ENCODE measurements at places on chromosomes 5 and 9.
A peak's percentile ranks its signal among the peaks of the same experiment; 100 is the strongest.

- no peak for DNase-seq
Observed at GRCh38 chr5:39580702-39581453, 156.1 kb upstream of the DAB2 start.

DNA sequence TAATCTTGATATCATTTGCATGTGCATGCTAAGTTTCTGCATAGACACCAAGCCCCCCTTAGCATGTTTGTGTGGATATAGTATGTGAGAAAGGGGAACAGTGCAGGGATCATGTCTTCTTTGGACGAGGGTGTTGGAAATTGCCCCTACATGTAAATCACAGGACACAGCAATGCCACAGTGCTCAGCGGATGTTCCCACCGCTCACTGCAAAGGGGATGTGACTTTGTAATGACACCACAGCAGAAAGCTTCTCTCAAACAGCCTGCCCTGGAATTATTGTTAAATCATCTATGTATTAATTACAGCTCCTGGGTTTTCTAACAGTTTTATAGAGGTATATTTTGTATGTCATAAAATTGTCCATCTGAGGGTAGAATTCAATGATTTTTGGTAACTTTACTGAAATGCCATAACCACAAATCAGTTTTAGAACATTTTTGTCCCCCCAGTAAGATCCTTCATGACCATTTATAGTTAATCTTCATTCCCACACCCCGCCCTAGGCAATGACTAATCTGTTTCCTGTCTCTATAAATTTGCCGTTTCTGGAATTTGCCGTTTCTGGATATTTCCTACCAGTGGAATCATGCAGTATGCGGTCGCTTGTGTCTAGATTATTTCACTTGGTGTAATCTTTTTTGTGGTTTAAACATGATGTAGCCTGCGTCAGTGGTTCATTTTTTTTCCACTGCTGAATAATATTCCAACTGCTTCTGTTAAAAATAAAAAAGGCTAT, 648.5 kb upstream of the WWC1 start:
- no peak for DNase-seq

- DNase-seq = no peak
Observed at GRCh38 chr5:151016700-151017099, 3.7 kb upstream of the GPX3 start.

GRCh38 chr9:126534431-126535186, 79.1 kb upstream of the LMX1B start:
- DNase-seq = no peak

GRCh38 chr5:26666371-26666770, 372.0 kb downstream of the CDH9 start:
- DNase-seq = no peak

DNA sequence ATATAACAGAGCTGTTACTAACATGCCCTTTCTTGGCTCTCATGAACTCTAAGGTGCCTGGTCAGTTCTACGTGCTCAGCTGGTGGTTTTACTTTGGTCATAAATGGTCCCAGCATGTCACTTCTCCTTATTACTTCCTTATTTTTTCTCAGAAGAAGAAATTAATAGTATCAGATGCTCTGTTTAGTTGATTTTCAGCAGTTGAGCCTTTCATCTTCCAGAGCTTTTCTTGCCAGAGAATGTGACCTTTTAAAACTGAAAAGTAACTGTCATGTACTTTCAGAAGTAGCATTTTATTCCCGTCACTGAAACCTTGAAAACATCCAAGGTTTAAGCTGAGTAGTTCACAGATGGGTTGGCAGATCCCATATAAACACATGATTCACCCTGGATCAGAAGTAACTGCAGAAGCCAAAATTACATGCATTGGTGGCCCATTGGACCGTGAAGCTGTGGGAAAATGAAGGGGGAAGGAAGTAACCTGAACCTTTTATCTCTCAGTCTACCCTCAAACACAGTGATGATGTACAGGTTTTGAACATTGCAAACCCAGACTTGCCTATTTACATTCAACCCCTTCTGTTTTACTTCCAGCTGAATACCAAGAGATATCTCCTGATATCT, 50.5 kb downstream of the HACD4 start:
- DNase-seq = no peak

DNA sequence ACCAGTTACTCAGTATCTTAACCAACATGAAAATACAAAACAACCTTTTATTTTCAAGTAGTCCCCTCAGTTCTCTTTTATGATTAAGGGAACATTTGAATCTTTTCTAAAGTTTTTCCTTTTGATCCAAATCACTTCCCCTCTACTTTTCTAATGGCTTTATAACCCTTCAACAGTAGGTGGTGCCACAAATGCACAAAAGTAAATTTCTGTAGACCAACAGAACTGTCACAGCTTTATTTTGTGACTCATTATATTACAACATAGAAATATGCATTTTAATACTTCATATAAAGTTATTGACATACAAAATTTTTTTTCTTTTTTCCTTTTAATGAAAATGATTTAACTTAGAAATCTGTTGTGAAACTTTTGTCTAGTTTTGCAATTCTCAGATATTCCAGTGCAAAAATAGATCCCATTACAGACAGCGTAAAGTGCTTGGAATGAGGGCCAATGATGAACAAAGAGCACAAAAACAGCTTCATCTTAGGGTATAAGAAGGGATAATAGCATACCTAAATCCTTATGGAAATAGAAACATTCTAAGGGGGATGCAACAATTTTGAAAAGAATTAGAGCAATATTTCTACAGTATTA, 17.0 kb downstream of the NIPSNAP3B start:
- no peak for DNase-seq

DNA sequence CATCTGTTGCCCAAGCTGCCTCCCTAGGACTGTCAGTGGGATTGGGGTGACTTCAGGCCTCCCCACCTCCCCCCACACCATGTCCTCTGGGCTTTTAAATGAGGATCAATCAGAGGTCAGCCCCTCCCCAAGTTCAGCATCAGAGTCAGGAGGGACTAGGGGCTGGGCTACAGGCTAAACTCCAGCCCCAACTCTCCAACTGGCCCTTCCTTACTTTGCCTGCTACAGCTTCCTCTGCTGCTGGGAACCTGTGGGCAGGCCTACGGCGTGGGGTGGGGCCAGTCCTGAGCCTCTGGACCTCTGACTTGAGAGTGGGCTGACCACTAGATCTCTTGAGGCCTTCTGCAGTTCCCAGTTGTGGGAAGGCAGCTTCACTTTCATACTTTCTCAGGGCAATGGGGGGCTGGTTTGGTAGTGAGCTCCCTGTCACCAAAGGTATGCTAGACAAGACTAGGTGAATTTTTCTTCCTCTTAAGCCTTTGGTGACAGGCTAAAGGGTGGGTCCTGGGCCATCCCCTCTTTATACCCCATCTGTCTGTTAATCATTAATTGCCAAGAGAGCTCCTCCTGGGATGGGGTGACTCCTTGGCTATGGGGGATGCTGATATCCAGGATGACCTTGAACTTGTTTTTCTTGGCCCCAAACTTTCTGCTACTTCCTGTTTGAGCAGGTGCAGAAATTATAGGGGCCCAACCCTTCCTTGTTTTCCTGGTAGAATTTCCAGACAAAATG, 10.8 kb upstream of the DAB2IP start:
- no peak for DNase-seq

DNA sequence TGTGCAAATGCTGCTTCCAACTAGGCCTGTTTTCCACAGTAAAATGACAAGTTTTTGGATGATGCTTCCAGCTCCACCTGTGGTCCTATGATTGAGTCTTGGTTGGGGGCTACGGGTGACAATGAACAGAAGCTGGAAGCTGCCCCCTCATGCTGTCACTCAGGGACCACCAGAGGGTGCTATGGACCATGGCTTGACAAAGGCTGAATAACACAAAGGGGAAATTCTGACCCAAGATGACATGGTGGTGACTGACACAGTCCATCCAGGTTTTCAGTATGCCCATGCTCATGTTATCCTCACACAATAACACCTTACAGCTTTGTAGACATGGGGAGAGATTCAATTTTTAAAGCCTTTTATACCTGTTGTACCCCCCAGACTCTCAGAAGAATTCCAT, 23.9 kb upstream of the SAP30L start:
- DNase-seq = no peak

DNA sequence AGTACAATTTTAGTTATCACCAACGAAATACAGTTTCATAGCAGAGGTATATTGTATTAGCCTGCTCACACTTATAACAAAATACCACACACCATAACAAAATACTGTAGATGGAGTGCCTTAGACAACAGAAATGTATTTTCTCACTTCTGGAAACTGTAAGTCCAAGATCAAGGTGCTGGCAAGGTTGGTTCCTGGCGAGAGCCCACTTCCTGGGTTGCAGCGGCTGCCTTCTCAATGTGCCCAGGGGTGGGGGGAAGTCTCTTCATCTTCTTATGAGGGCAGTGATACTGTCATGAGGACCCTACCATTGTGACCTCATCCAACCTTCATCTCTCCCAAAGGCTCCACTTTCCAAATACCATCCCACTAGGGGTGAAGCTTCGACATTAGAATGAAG, 30.5 kb upstream of the GADD45G start:
- DNase-seq = no peak

GRCh38 chr5:53378590-53379247, 101.7 kb upstream of the FST start:
- DNase-seq = no peak

DNA sequence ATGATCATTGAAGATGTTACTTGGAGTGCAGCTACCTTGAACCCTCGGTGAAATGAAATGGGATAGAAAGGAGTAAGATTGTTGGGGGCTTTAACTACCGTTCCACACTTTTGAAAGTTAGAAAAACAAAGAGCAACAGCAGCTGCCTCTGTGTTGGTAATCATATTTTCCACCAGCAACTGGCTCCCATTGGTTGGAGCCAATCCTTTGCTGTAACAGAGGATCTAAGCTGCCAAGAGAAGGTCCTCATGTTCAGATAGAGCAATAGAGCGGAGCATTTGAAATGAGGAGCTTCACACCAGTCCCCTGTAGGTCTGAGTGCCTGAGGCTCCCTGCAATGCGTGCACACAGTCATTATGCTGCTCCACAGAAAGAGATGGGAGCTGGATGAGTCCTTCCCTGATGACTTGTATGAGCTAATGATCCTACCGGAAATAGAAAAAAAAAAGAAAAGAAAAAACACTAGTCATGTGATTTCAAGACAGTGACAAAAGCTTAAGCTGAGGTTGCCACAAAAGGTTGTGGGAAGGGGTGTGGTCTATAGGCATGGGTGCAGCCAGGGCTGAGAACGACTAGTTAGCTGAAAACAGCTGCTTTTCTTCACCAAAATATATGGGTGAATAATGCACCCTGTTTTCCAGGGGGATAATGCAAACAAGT, 300.7 kb downstream of the MLLT3 start:
- DNase-seq = no peak

DNA sequence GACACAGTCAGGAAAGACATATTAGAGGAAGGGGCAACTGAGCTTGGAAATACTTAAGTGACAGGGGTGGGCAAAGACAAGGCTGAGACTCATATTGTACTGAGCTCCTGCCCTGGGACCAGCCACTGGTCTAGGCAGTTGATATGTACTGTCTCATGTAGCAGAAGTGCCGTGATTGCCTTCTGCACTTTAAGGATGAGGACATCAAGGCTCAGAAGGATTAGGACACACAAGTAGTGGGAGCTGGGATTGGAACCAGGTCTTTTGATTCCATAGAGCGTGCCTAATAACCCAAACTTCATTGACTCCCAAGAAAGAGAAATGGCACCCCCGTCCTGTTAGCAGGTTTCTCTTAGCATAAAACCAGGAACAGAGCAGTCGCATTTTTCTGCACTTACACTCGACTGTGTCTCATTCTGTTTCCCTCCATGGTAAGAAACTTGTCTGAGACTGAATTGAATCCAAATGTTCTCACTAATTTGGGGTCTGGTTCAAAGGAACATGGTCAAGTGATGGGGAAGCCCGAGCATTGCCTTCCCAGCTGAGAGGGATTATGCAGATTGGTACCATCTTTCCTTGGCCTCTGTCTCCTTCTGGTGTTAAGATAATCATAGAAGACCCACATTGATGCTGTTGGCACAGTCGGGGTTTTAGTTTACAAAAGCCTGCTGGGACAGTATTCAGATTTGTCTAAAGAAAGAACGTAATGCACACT, 70.4 kb downstream of the ANGPTL2 start:
- DNase-seq = no peak

DNA sequence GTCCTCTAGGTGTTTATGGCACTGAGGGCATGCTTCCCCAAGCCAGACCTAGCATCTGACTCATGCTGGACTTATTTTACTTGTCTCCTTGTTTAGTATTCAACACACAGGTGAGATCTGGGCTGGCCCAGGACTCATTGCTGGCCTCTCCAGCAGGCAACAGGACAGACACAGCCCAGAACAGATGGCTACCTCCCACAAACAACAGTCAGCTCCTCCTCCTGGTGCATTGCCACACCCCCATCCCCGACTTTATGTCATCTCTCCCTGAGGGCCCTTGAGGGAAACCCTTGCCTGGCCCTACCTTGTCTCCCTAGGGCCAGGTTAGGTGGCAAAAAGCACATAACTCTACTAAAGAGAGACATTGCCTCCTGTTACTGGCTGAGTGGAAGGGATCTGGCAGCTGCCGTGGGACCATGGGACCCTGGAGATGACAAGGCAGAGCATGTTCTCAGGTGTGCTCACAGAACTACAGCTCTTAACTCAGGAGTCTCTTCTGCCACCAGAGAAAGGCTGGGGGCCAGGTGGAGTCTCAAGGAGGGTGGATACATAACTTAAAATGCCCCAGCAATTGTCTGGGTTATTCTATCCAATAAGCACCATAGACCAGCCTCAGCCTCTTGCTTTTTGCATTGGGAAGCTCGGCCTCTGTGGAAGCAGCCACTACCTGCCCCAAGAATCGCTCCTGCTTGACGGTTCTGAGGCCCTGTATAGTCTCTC, 2.3 kb downstream of the ACSL6 start:
- DNase-seq = no peak

DNA sequence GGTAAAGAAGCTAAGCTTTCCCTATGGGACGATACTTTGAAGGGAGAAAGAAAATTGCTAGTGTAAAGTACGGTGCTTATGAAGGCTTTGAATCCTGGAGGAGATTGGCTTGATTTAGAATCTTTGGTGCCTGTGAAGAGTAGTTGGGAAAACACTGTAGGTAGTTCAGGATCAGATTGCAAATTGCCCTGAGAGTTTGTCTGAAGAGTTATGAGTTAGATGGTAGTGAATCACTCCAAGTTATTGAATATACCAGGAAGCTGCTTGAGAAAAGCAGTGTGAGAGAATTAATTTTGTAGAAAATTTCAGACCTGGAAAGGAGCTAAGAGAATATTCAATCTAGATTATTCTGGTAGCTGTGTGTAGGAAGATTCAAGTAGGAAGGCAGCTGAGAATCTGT, 11.5 kb downstream of the MAN2A1 start:
- no peak for DNase-seq

GRCh38 chr5:85681871-85682270, 935.9 kb upstream of the COX7C start:
- DNase-seq = no peak

- DNase-seq = no peak
Observed at GRCh38 chr5:5666369-5666768, 243.9 kb downstream of the ICE1 start.

GRCh38 chr5:112116371-112116770, 302.7 kb downstream of the EPB41L4A start:
- no peak for DNase-seq

GRCh38 chr9:137114613-137115393, at the start of gene DPP7:
Gene DPP7, minus strand, starts transcription at chr9:137114733. Its CDS starts 20 bp downstream, at chr9:137114713.
- DNase-seq = peak; percentile 45

GRCh38 chr5:110769000-110769681, 30.3 kb downstream of the SLC25A46 start:
- DNase-seq = no peak

GRCh38 chr5:32030222-32030621, 143.9 kb downstream of the GOLPH3 start:
- no peak for DNase-seq
